ENCODE measurements at places on chromosomes 2 and 18.

- no peak for DNase-seq
These were observed 48.1 kb downstream of the BCL11A start for GRCh38 chr2:60505240-60505879.

DNA sequence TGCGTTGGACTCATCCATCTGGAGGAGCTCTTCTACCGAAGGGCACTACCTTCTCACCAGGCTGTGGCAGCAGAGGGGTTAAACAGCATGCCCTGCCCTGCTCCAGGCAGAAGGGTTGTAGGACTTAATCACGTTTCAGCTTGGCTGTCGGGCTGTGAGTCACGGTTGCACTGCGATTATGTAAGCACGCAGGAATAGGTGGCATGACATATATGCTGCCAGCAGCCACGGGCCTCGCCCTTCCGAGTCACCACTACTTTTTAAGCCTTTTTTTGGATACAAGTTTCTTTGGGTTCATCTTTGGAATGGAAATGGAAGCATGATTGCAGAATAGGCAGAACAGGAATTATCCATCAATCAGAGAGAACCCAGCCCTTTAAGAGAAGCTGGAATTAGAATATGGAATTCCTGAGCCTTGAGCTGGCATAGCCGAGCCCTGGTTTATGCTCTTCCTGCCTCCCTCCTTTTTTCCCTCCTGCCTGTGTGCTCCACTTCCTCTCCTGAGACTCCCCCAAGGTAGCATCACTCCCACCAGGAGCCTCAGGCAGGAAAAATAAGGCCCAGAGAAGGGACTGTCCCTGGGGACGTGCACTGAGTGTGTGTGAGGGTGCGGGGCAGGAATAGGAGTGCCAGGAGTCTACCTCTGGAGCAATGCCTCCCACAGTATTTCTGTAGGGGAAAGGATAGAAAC lies 86.8 kb downstream of the SEMA4F start:
- no peak for DNase-seq

- DNase-seq: no peak
These were observed 43.1 kb upstream of the ENOSF1 start for GRCh38 chr18:755506-755905.

DNA sequence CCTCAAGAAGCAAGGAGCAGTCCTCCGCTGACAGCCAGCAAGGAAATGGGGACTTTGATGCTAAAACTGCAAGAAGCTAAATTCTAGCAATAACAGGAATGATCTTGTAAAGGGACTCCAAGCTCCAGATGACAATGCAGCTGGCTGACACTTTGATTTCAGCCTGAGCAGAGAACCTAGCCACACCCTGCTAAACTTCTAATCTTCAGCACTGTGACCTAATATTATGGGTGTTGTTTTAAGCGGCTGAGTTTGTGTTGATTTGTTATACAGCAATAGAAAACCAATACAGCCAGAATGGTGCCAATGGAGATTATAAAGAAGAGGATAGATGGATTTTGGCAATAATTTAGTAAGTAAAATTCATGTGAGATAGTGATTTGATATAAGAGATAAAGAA lies 196.7 kb upstream of the SPHKAP start:
- DNase-seq: no peak

- no peak for DNase-seq
These were observed 84.6 kb upstream of the NDUFV2 start for GRCh38 chr18:9017905-9018227.

- no peak for DNase-seq
These were observed 103.7 kb downstream of the KCNH7 start for GRCh38 chr2:162734866-162735265.

DNA sequence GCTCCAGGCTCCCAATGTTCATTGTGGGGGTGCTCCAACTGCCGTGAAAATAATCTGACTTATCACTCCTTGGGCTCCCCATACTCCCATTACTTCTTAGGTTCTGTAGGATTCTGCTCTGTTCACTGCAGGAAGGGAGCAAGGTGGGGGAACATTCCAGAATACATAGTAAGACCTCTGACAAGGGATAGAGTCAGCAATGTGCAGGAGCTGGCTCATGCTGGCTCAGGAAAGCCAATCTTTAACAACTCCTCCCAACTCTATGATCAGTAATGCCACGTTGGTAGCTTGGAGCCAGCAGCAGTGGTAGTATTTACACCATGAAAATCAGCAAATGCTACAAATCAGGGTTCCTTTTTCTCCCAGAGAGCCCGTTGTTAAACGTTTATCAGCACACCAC lies 44.4 kb downstream of the FECH start:
- no peak for DNase-seq

- no peak for DNase-seq
These were observed 30.5 kb downstream of the EML4 start for GRCh38 chr2:42199626-42200025.

GRCh38 chr2:20483194-20483895 lies 36.5 kb downstream of the RHOB start:
- no peak for DNase-seq

DNA sequence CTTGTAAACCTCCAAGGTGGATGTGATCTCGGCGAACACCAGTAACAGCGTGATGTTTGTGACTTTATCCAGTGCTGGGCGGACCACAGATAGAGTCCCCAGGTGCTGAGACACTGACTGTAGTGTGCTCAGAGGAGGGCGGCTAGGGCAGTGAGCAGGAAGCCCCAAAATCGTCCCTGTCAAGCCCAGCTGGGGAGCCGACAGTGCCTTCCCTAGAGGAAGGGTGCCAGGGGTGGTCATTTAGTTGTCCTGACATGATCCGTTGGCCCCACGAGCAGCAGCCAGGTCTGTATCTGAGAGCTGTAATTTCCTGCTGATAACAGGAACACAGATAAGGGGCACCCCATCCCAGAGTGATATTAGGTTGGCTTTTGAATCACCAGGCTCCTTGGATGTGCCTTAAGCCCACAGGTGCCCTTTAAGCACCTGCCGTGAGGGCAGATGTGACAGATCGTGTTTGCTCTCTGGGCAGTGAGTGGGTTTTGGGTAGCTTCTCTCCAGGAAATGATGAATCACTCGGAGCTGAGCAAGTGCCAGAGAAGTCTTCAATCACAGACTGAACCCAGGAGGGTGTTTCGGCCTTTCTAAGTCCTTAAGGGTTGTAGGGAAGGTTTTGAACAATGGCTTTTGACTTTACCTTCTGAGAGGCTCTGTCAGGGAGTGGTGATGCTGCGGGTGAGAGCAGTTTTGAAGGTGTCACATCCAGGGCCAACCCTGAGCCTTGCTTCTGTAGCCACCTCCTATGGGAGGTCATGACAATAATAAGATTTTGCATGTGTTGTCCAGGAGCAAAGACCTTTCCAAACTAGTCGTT lies 7.7 kb downstream of the LPIN1 start:
- DNase-seq: no peak

GRCh38 chr2:65316072-65316471 lies 88.4 kb downstream of the ACTR2 start:
- DNase-seq: no peak

DNA sequence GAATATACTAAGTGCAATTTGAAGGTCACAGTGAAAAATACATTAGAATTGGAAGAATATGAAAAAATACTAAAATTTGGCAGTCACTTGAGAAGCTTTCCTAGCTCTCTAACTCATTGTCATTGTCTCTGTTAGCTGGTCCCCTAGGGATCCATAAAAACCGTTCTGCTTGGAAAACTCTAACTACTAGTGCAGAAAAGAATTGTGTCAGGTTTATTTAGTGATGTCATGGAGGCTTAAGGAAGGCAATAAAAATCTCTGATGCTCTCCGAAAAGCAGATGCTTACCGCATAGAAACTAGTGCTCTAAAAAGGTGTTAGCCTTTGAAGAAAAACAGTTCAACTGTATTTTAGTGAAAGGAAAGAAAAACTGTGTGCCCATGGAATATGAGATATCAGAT lies 150.1 kb upstream of the DLGAP1 start:
- DNase-seq: no peak

DNA sequence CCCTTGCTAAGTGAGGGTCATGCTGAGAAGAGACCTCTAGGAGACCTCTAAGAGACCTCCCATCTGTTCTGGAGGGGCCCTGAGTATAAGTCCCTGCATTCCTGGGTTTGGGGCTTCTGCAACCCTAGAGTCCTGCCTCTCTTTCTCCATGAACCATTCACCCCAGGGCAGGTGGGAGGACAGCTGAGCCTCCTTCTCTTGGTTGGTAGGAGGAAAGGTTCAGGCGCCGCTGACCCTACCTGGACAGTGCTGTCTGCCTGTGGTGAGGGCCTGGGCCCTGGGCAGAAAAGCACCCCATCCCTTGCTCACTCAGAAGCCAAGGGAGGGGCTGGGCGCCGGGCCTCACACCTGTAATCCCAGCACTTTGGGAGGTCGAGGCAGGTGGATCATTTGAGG lies 604 bp upstream of the VIL1 start:
- DNase-seq: no peak

Measured in GM13977 (cell line).